ENCODE measurements at places on chromosomes 13 and 19. TPM values are rescaled to one million over a fixed set of nuclear protein-coding genes. Genes with fewer than 3 reads are reported as not detected.

Gene HCST
- 3.6 TPM for polyA plus RNA-seq

Gene SMIM44
- polyA plus RNA-seq, result not detected

Gene MAP4K1
- 3.1 TPM for polyA plus RNA-seq

Gene MRI1
- 47.3 TPM for polyA plus RNA-seq

Gene HSPB6
- 75.0 TPM for polyA plus RNA-seq

Gene LAIR2
- polyA plus RNA-seq, result not detected

Gene ZIK1
- 15.0 TPM for polyA plus RNA-seq

Gene FCGBP
- polyA plus RNA-seq, result 4.4 TPM

Gene LILRB2
- 1.7 TPM for polyA plus RNA-seq

Gene SLITRK1
- polyA plus RNA-seq, result 0.06 TPM

Gene MEF2B
- polyA plus RNA-seq, result 3.7 TPM

Gene IGFL2
- 1.1 TPM for polyA plus RNA-seq

Gene PLVAP
- 14.0 TPM for polyA plus RNA-seq

Gene C19orf44
- polyA plus RNA-seq, result 15.1 TPM

Gene GSX1
- not detected for polyA plus RNA-seq

Gene CEACAM1
- polyA plus RNA-seq, result 5.6 TPM

Gene C5AR2
- polyA plus RNA-seq, result 0.61 TPM

Gene CYTH2
- polyA plus RNA-seq, result 108 TPM

Gene KIR2DL4
- polyA plus RNA-seq, result not detected

Gene AP1M2
- 31.6 TPM for polyA plus RNA-seq

Gene KLK3
- not detected for polyA plus RNA-seq

Gene ZNF560
- polyA plus RNA-seq, result 0.26 TPM

Gene FBXO17
- 50.3 TPM for polyA plus RNA-seq

Gene IRGC
- not detected for polyA plus RNA-seq

Gene HOOK2
- polyA plus RNA-seq, result 83.5 TPM

Gene CADM4
- polyA plus RNA-seq, result 17.2 TPM

Gene THSD8
- 2.8 TPM for polyA plus RNA-seq

Gene KIRREL2
- polyA plus RNA-seq, result 3.5 TPM

Gene ZNF565
- 7.9 TPM for polyA plus RNA-seq

Gene HIF3A
- polyA plus RNA-seq, result 218 TPM

Gene LSR
- 59.0 TPM for polyA plus RNA-seq

Gene ZNF554
- 9.0 TPM for polyA plus RNA-seq

Gene FCER2
- 0.55 TPM for polyA plus RNA-seq

Gene ZNF83
- 115 TPM for polyA plus RNA-seq

Gene THAP8
- polyA plus RNA-seq, result 6.5 TPM

Gene IGFL1
- polyA plus RNA-seq, result not detected

Gene NFILZ
- polyA plus RNA-seq, result not detected

Gene ATP8B3
- polyA plus RNA-seq, result 1.3 TPM

Gene ZNF470
- 8.8 TPM for polyA plus RNA-seq

Gene VSIG10L
- polyA plus RNA-seq, result 4.8 TPM

Gene ZFP30
- 27.4 TPM for polyA plus RNA-seq

Gene MATK
- 1.4 TPM for polyA plus RNA-seq

Gene MBD3L3
- not detected for polyA plus RNA-seq

Gene ACTMAP
- 12.5 TPM for polyA plus RNA-seq

Gene DGKH
- polyA plus RNA-seq, result 13.2 TPM

Gene ZFR2
- polyA plus RNA-seq, result 0.71 TPM

Gene DZIP1
- 46.4 TPM for polyA plus RNA-seq

Gene STX10
- polyA plus RNA-seq, result 63.6 TPM

Gene SHISA2
- 39.4 TPM for polyA plus RNA-seq

Gene TNFSF9
- polyA plus RNA-seq, result 0.29 TPM

Gene CGB7
- 0.11 TPM for polyA plus RNA-seq

Gene SIGLEC5
- 0.56 TPM for polyA plus RNA-seq

Gene APLP1
- polyA plus RNA-seq, result 9.0 TPM

Gene SEMA6B
- 2.9 TPM for polyA plus RNA-seq

Gene ZNF724
- polyA plus RNA-seq, result 4.3 TPM

Gene SPTBN4
- polyA plus RNA-seq, result 2.5 TPM

Gene CEACAM3
- polyA plus RNA-seq, result not detected

Data from left lung (tissue), 14 donors.